NCI-H187 treated with DMSO at 0.1 percent for 48 hours (cell line): ENCODE measurements at places on chromosomes 12 and 14.
A peak's percentile ranks its signal among the peaks of the same experiment; 100 is the strongest.

DNA sequence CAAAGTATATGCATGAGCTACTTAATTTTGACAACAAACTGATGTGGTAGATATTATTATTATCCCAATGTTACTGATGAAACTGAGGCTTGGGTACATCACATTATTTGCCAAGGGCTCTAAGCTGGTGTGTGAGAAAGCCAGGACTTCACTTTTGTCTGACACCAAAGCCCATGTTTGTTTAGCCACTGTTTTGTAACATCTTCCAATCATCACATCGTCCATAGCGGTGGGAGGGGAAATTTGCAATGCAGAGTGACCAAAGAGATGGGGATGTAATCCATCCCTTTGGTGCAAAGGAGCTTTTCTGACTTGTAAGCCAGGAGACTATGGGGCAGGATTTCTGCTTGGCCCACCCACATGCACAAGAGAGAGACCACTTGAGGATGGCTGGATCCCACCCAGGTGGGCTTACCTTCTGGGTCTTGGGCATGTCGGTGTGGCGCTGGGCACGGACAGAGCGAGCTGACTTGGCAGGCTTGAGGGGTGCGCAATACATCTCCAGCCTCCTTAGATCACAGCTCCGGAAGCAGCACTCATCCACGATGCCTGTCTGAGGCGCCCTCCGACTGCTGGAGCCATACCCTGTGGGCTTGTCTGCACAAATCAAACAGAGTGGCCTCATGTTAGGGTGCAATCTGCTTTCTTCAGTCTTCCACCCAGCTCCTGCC lies 61.1 kb downstream of the IGF1 start:
- no peak for DNase-seq

DNA sequence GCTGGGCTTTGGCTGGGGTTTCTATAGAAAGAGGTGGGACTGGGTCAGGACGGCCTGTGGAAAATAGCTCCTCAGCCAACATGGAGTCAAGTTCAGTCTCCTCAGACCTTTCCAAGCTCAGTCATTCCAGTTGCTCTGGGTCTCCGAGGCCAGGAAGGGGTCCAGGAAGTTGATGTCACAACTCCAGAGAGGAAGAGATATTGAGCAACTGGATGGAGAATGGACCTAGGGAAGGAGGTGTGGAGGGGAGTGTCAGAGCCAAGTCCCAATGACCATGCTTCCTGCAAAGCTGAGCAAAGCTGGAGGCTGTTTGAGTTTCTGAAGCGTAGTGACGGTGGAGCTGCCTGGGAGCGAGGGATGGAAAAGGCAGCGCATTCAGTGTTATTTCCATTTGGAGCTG lies 86.1 kb downstream of the SLC24A4 start:
- no peak for DNase-seq

DNA sequence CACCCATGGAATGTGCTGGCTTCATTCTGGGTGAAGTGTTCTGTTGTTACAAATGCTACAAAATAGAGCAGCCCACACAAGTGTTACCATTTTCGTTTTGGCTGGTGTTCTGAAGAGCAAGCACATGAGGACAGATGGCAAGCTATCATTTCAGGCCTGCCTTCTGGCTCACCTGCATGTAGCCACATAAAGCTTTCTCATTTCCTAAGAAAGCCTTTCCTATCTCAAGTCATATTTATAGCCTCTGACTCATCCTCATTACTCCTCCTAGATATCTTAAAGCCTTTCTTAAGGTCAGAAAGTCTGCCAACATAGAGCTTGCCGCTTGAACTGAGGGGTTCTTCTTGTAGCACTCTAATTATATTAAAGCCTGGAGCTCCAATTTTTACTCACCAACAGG lies 89.0 kb downstream of the PTPRR start:
- no peak for DNase-seq

DNA sequence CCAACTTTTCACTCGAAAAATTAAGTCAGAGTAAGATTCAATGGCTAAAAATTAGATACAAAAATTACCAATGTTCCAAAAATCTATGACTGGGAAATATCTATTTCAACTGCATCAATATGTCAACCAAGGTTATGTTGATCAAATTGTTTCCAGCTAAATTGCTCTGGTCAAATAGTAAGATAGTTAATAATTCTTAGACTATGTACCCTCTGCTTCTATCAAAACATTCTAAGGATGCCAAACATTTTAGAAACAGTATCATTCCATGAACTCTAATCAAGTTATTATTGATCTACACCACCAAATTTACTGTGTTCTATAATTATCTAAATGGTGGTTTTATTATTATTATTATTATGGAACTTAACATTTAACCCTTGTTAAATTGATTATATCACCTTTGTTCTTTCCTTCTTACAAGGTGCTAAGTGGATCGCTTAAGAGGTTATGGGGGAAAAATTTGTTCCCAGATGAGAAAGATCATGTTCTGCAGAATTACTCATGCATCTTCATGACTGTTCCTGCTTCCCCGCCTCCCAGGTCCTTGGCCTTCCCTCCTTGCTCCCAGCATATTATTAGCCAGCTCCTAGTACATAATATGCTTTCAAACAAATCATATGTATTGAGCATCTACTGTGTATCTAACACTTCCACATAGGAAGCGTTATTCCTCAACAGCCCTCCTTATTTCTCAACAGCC lies 240.5 kb upstream of the KRR1 start:
- no peak for DNase-seq

GRCh38 chr14:30443368-30444007 lies 115.5 kb upstream of the G2E3 start:
- peak; percentile 27 for DNase-seq

GRCh38 chr14:93548102-93548843 lies 117.5 kb downstream of the UNC79 start:
- no peak for DNase-seq

DNA sequence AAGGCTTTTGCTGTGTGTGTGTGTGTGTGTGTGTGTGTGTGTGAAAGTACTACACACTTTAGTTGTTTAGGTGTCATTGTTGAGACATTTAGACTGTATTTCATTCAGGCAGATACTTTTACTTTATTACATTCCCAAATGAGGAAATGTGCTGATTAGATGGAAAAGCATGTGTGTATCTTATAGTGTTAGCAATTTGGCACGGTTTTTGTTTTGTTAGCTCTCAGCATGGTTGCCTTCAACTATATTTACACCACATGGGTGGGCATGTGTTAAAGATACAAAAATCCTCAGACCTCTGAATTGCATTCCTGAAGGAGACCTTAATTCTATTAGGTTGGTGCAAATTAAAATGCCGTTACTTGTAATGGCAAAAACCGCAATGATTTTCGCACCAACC lies 879.5 kb downstream of the DIO2 start:
- DNase-seq: no peak

DNA sequence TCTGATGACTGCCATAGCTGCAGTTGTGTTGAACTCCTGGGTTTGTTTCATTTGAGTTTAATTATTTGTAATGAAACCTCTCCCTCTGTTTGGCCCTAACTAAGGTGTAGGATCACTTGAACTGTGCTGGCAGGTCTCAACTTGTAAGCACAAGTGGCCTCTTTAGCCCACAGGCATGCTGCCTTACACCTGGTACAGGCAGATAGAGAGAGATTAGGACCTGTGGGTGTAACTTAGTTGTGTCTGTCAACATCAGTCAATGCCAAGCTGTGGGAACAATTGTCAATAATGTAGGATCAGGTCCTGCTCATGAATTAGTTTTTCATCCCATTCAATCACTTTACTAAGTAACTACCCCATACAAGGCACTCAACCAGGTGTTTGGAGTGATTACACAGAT lies 263.0 kb upstream of the G2E3 start:
- no peak for DNase-seq

GRCh38 chr14:76422662-76423061 lies 46.7 kb downstream of the ESRRB start:
- DNase-seq: no peak

DNA sequence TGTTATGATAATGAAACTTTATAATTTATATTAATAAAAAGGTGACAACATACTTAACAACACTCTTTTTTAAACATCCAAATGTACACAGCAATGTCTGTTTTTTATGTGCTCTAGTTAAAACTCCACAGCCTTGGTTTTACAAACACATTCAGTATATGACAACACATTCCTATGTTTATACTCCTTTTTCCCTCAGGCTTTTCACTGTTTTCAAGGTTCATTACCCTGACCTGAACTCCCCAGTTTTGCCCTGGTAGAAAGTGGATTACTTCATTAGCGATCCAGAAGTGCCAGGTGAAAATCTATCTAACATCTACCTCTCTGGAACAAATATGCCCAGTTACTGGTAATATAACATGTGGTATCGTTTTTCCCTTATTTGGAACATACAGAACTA lies 340.2 kb upstream of the DDHD1 start:
- DNase-seq: no peak

DNA sequence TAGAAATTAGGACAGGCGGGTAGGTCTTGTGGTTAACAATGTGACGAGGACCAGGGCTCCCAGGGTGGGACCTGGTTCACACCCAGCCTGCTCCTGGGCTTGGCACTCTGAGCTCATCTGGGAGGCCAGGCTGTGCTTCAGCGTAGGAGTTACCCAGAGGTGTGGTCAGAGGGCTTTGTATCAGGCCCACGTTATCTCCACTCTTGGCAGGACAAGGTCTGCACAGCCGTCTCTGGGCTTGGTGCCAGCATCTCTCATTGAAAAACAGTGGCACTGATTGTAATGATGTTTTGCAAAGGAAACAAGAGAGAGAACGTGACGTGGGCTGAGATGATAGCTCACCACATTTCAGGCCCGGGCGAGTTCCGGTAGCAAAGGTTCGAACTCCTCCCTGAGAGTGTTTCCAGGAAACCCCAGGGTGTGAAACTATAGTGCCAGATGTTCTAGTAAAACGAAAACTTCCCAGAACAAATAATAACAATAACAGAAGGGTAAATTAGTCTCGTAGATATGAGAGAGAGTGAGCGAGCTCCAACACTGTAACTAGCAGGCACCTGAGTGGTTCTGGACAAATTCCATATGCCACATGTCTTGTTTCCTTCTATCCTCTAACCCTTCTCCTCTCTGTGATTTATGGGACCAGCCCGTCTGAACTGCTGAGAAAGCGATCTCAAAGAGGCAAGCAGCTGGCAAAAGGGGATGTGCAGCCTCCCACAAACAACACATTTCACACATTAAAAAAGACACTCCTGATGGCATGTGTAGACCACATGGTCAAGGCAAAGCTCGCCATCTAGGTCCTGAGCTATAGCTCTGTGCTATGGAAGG lies 227.3 kb downstream of the KTN1 start:
- DNase-seq: peak; percentile 26
